ENCODE measurements at places on chromosomes 6 and 20.

- DNase-seq, result no peak
These were observed 32.6 kb downstream of the MDFI start for GRCh38 chr6:41670703-41671360.

GRCh38 chr20:54122189-54122588 lies 51.6 kb downstream of the CYP24A1 start:
- DNase-seq, result no peak

DNA sequence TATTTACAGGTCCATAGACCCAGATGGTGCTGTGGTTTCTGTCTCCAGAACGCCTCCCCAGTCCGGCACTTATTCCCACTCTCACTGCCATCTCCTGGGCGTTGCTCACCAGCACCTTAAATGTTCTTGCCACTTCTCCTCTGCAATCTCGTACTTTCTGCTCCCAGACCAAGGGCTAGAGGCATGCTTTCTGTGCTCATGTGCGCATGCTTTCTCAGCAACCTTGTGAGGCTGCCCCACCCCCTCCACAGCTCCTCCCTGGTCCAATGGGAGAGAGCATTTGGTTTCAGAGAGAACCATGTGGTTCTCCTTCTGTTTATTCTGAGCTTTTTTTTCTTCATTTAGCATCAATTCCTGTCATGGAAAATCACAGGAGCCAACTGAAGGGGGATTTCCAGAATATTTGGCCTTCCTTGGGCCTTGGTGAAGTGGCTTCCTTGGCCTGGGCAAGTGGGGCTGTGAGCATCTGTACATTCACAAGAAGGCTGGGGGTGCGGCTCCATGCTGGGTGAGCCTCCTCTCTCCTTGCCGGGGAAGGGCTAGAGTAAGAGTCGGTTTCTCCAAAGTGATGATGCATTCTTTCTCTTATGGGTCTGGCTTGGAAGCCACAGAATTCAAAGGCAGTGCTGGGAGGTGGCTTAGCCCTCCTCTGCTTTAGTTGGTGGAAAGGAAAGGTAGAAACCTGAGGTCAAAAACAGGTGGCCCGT lies 66.6 kb downstream of the PHACTR3 start:
- no peak for DNase-seq

- DNase-seq, result no peak
These were observed 124.5 kb downstream of the TAF4 start for GRCh38 chr20:61940976-61941720.

- no peak for DNase-seq
These were observed 235.8 kb downstream of the ALDH8A1 start for GRCh38 chr6:134714113-134714512.

DNA sequence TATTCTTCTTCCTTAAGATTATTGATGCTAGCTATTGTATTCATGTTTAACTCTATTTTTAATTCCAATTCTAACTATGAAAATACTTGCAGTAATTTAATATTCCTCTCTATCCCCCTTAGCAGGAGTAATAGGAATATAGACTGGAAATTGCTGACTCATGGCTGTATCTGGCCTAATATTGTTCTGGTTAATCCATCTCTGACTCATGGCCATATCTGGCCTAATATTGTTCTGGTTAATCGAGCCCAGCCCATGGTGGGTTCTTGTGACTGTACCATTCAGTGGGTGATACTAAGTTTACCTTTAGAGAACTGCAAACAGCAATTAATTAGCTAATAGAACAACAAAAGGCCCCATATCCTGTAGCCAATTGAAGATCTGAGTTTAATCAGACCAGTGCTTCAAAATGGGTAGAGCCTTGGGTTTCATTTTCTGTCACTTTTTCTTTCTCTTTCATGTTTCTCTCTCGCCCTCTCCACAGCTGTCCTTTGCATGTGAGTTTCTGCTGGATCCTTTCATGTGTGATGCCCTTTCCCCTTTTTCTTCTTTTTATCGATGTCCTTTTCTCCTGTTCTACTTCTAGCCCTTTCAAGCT lies 50.6 kb downstream of the SLC22A3 start:
- DNase-seq, result no peak

- DNase-seq, result no peak
These were observed 114.0 kb downstream of the VEGFA start for GRCh38 chr6:43883847-43884651.

DNA sequence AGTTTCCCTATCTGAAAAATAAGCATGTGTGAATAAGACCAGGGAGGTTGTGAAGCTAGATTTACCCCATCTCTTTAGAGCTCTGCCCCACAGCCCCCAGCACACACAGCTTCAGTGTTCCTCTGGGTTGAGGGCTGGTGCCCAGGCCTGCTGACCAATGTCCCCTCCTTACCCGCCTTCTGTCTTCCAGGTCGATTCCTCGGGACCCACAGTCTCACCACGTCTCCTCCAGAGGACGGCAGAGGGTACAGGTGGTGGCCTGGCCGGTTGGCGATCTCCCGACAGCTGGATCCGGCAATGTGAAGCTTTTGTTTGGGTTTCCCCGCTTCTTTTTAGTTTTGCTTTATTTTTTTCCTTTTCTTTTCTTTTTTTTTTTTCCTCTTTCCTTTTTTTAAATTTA lies 42.0 kb downstream of the STK35 start:
- no peak for DNase-seq

DNA sequence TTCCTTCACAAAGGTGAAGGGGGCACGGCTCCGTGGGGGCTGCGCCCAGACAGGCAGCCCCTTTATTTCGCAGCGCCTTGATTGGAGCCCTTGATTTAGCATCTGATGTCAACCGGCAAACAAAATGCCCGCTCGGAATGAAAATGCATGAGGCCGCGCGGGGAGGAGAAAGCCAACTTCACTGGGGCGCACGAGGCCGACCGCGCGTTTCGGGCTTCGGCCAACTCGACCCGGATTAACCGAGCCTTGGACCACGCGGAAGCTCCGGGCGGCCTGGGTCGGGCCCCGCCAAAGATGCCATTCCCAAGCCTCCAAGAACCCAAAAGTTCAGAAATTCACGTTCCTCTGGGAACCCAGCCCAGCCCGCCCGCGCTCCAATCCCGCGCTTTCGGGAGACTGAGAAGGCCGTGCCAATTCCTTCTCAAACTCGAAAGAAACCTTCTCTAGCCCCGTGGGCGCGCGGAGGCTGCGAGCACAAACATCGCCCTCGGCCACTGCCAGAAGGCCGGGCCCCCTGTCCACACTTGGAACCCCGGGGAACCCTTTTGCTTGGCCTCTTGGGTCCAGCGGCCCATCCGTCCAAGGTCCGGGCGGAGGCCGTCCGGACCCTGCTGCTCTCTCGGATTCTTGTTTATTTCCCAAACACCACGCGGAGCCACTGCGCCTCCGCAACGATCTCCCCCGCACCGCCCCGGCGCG lies 879 bp upstream of the INSM1 start:
- no peak for DNase-seq

DNA sequence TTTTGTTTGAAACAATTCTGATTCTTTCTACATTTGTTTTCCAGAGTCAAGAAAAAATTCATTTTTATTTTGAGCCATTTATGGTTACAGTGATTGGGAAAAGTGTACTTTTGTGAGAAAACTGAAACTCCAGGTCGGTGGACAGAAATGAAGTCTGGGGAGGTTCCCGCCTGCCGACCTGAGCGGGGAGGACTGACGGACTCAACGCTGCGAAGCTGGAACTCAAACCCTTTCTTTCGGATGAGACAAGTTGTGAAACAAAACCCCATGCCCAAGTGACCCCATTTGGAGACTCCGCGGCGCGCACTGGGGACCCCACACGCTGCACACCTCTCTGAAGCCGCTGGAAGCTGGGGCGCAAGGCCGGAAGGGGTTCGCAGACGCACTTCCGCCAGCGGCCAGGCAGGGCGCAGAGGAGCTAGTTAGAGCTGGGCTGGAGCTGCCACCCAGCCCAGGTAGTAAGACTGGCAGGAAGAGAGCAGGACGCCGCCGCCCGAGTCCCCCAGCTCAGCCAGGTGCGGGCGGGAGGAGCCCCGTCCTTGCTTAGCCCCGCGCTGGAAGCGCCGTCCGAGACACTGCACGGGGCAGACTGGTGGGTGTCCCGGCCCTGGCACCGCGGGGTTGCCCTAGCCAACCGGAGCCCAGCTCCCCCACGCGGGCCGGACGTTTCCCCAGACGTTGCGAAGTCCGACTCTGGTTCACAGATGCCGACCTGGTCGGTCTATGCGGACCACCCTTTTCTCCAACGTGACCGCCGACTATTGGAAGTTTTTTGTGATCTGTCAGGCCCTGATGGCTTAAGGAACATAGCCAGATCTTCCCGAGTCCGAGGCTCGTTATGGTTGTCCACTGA lies 19.8 kb upstream of the ZSCAN16 start:
- DNase-seq, result peak; percentile 45

DNA sequence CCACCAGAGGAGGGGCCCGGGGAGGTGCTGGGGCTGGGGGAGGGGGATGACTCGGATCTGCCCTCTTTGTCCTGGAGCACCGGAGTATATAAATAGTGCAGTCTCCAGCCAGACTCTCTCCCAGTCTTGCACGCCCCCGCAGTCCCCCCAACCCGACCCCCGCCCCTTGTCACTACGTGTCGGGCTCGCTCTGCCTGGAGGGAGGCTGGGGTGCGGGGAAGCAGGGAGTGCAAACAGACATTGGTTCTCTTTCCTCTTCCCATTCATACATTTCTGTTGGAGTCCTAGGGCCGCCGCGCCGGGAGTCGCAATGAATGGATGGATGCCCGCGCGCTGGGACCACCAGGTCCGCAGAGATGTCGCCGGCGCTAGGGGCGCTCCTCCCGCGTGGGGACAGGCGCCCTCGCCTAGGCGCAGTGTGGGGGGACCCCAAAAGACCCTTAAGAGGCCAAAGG lies 179.3 kb downstream of the TBXT start:
- DNase-seq, result no peak

- DNase-seq, result no peak
These were observed 79.7 kb downstream of the MMS22L start for GRCh38 chr6:97203343-97203742.

DNA sequence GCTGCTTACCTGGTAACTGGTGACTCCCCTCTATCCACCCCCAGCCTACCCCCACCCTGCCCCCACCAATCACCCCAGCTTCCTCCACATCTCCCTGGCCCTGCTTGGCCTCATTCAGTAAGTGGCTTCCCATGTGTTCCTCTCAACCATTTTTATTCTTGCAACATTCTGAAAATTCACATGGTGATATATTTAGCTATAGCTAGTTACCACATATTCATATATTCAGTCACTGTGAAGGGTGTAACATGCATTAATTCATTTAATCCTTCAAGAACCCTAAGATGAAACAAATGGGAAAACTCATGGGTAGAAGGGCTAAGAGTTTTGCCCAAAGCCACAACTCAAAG lies 95.4 kb upstream of the CEP85L start:
- DNase-seq, result no peak

GRCh38 chr20:6632187-6632586 lies 135.3 kb upstream of the BMP2 start:
- DNase-seq, result no peak

- DNase-seq, result no peak
These were observed 50.2 kb downstream of the HBS1L start for GRCh38 chr6:135004399-135004798.

GRCh38 chr6:148195511-148195910 lies 147.1 kb upstream of the SASH1 start:
- DNase-seq, result no peak

DNA sequence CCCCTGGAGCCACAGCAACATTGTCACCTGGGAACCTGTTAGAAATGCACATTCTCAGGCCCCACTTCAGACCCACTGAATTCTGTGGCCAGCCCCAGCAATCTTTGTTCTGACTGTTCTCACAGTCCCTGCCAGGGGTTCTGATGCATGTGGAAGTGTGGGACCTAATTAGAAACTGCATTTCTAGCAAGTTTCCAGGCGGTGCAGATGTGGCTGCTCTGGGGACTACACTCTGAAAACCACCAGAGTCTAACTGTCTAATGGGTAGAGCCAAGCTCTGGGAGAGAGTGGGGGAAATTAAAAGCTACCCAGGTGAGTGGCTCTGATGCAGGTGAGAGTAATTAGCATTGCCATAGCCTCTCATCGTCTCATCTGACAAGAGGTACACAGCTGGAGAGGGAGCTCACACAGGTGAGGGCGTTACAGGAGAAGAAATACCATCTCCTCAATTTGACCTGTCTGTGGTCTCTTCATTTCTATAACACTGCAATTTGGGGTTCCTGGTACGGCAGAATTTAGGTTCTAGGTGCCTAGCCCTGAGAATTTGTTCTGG lies 66.0 kb downstream of the SNX5 start:
- DNase-seq, result no peak

DNA sequence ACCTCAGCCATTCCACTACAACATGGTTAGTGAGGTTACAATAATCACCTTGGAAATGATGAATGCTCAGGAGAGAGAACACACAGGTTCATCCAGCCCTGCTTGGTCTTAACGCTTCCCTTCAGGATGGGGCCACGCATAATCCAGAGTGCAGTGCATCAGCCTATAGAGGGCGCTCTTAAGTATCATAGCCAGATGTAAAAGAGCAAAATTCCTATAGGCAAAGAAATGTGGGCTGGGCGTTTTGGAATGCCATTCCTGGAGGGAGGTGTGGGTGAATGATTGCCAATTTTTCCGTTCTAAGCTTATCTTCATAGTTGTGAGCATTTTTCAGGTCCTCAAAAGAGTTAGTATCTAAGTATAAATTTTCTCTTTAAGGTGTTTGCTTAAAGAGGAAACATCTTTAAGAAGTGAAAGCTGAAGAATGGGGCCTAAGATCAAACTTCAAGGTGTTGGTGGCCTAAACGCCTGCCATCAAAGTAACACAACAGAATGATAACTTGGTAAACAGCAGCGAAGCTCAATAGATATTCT lies 1.8 kb downstream of the RIPOR2 start:
- no peak for DNase-seq

DNA sequence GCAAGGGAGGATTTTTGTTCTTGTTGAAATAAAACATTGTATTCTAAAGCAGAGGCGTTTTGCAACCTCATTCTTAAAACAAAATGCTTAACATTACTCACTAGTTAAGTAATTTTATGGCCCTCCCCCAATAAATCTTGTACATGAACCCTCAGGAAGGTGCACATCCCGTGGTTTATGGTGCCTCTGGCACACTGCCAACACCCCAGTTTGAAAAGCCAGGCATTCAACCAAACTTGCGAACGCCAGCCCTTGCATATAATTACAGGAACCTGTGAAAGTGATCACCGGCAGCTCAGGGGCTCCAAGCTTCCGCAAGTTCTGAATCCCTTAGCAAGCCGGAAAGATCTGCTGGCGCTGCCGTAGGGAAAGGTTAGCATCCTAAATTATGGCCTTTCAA lies 1109.0 kb upstream of the FLRT3 start:
- no peak for DNase-seq

DNA sequence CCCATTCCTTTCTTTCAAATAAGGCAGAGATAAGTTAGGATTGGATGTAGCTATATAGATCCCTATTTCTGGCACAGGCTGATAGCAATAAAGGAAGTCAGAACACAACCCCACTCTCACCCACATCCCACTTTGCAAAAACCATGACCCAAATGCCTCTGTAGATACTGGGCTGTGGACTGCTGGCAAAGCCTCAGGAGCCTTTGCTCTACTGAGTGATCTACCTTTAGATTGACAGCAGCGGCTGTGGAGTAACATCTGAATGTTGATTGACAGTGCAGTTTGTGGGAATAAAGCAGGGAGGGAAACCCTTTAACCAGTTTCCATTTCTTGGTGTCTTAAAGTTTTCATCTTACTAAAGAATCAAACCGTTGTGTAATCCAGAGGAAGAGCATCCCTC lies 6.7 kb upstream of the TMEM30A start:
- DNase-seq, result no peak
